ENCODE measurements at places on chromosomes 5 and 9.

GRCh38 chr9:97895211-97895610 lies 27.1 kb downstream of the TRMO start:
- DNase-seq = no peak

- no peak for DNase-seq
Measured at GRCh38 chr5:108654051-108654450, 93.6 kb upstream of the FER start.

DNA sequence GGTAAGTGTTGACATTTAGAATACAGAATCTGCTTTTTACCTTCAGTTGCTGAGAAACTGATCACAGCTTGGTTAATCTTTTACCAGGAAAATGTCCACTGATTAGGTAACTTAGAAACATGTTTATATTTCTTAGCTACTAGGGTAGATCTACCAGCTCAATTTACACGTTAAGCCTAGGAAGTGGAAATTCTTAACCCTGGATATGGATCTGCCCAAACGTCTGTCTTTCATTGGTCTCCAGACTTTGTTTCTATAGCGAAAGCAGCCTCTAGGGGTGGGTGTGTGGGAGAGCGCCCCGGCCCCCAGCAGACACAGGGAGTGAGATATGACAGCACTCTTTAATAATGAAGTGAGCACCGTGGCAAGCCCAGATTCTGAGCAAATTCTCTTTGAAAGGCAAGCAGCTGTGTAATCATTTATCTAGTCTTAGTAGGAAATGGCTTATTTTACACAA lies 141.6 kb upstream of the ZNF608 start:
- DNase-seq = no peak

- no peak for DNase-seq
Measured at GRCh38 chr5:137099651-137100050, 399.5 kb downstream of the SPOCK1 start.

- no peak for DNase-seq
Measured at GRCh38 chr9:79701651-79702050, 129.9 kb downstream of the TLE4 start.

DNA sequence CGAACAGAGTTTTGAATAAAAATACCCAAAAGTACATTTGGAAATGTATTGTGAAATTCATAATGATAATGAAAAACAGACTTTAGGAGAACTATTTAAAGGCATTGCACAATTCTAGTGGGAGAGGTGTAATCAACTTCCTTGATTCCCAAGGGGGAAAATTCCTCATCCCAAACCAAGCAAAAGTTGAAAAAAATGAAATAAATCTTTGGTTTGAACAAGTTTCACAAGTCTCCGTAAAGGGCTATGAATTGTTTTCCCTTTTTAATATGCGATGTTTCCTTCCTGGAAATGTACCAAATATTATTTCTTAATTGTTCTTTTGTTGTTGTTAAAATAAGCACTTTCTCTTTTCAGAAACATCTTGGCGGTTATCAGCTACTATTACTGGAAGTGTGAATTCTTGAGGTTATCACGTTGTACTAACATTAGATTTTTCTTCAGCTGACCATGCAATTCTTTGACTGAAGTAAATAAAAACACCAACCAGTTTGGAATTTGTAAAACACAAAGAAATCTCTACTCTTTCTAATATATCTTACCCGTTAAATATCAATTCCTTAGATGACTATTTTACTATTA lies 59.3 kb downstream of the SVEP1 start:
- no peak for DNase-seq

- no peak for DNase-seq
Measured at GRCh38 chr9:128636024-128636390, 20.6 kb downstream of the DYNC2I2 start.

DNA sequence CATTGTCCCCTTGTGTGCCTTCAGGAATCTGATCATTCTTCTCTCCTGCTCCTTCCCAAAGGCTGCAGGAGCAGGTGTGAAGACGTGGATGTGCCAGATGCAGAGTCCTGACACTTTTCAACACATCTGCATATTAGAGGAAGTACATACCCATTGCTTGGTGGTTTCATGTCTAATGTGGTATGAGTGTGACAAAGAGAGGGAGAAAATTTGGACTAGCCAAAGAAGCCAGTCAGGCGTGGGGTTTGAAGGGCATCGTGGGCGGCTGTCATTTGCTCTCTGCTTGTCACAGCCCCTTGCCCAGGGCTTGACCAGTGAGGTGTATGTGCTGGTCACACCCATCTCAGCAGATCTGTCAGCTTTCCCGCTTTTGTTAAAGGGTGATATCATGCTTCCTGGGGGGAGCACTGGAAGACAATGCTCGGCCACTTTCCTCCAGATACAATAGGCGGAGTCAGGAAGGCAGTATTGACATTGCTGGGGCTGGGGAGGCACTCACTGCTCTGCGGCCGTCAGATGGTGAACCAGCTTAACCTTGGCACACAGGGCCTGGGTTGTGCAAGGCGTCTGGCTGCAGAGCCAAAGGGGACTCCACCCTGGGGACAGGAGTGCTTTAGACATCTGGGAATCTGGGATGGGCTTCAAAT lies 8.6 kb downstream of the TEK start:
- DNase-seq = no peak

DNA sequence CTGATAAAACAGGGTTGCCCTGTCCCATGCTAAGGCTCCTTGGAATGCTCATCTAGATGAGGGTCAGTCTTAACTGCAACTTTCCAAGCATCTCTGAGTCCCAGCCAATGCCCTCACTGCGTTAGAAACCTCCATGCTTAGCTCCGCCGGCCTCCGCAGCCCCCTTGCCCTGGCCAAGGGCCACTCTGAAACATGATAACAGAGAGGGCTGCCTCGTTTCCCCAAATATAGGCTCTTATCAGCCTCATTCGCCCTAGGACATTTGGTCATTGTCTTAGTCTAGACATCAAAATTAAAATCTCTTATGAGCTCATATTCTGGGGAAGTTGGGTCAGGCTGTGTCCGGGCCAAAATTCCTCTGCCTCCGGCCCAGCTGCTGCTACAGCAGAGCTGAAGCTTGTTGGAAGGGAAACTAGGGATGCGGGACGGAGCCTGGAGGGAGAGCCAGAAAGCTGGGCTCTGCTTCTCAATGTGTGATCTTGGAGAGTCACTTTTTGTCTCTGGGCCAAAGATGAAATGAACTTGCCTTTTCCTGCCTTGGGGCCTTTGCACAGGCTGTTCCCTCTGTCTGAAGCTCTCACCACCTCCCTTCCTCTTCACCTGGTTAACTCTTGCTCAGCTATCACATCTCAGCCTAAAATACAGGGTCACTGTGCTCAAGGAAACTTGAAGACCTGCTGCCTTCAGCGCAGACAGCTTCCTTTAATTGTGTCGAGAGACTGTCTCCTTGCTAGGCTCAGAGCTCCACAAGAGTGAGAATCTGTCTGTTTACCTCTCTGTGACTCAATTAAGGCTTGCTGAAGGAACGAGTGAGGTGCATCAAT lies 191.3 kb downstream of the RGS3 start:
- no peak for DNase-seq

DNA sequence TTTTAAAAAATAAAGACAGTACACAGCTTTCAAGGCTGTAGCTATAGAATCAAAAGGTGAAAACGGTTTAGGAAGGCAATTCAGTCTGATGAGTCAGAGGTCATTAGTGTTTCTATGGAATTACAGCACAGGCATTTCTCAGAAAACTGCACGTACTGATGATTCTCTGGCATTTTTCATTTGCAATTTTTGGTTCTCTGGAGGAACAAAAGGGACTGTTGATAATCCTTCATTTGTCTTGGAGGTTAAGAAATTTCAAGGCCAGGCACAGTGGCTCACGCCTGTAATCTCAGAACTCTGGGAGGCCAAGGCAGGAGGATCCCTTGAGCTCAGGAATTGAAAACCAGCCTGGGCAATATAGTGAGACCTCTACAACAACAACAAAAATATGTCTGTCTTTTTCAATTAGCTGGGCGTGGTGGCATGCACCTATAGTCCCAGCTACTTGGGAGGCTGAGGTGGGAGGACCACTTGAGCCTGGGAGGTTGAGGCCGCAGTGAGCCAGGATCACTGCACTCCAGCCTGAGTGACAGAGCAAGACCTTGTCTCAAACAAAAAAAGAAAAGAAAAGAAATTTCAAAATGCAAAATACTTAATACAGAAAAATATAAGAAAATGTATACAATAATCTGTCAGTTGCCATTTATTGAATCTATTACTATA lies 27.3 kb downstream of the NR6A1 start:
- no peak for DNase-seq

DNA sequence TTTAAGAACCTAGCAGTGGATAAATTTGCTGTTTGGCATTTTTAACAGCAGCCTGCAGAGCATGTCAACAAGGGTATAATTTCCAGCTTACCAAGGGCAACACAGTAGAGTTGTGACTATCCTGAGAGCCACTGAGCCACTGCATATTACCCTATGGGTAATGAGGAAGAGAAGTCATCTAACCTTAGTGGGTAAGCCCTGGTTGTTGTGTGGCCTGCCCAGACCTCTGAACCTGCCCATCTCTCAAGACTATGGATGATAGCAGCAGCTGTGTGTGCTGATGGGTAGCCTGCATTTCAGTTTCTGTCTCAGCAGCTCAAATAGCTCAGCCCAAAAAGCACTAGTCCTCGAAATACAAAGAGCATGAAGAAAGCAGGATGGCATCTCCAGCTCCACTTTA lies 56.1 kb upstream of the PIP5K1B start:
- no peak for DNase-seq

- no peak for DNase-seq
Measured at GRCh38 chr5:28430565-28431178, 1392.3 kb upstream of the CDH9 start.

DNA sequence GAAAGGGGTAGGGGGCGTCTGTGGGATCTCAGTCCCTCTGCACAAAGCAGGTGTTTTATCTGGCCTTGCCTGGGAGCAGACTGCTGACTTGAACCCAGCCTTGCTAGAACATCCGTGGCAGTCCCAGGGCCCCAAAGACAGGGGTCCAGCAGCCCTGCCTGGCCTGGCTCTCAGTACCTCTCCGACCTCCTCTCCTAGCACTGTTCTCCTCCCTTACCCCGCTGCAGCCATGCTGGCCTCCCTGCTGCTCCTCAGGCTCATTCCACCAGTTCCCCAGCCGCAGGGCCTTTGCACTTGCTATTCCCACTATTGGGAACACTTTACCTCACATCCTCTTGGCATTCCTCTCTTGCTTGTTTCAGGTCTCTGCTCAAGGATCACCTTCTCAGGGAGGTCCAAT lies 45.2 kb downstream of the DUSP1 start:
- no peak for DNase-seq

- DNase-seq = no peak
Measured at GRCh38 chr5:134430001-134430569, 18.4 kb upstream of the CDKN2AIPNL start.

DNA sequence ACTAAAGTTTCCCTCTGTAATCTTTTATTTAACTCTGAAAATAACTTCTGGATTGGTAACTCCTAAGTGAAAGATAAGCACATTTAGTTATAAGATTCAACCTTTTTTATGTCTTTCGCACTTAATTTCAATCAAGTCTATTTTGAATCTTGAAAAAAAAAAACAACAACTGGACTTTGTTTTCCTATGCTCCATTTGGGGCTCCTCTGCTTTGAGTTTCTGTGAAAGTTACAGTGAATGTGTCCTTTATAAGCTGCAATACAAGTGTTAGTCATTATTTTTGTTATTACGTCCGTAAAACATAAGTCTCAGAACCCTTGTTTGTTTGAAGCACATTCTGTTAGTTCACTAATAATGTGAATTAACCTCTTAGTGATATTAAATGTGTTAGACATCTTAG lies 276.8 kb downstream of the ADAMTS6 start:
- DNase-seq = no peak

- no peak for DNase-seq
Measured at GRCh38 chr9:81771571-81771970, 82.2 kb upstream of the TLE1 start.

DNA sequence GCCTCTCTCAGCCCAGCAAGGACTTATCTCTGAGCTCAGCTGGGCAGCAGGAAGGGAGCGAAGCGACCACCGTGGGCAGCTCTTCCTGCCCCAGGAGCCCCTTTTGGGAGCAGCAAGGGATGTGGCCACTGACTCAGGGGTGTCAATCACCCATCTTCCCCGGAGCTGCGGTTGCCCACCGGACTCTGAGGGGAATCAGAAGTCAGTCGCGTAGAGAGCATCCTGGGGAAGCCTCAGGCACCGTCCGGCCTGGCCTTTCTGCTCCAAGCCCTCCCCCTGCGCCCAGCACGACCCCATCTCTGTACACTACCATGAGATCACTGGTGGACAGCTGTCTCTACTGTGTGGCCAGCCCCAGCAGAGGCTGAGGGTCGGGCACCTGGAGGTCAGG lies 24.6 kb downstream of the GFI1B start:
- DNase-seq = no peak

DNA sequence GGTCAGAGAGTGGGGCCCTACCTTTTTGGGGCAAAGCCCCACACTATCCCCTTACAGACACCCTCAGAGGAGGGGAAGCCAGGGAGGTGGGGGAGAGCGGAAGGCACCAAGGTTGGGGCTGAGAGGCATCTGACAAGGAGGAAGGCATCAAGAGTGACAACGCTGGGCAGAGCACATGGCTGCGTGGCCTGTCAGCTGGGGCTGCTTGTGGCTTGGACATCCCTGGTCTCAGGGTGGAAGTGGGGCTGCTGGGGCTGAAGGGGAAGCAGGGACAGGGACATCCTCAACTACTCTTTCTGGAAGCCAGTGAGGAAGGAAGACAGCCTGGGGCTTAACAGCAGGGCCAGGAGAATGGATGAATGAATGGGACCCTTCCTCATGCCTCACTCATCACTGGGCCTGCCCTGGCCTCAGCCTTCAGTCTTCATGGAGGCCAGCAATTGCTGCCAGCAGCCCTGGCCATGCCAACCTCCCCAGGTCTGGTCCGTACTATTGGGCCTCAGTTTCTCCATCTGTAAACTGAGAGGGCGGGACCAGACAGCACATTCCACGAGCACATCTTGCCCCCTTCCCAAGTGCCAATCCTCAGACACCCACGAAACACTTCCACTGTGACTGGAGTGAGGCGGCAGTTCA lies 993 bp upstream of the RALGDS start:
- DNase-seq = no peak

GRCh38 chr5:135245521-135246499 lies 153.2 kb downstream of the MACROH2A1 start:
- DNase-seq = no peak

GRCh38 chr9:113593682-113594281 lies 130.3 kb downstream of the RGS3 start:
- peak; percentile 82 for DNase-seq

- no peak for DNase-seq
Measured at GRCh38 chr9:33939924-33940874, 108.5 kb downstream of the UBAP2 start.

DNA sequence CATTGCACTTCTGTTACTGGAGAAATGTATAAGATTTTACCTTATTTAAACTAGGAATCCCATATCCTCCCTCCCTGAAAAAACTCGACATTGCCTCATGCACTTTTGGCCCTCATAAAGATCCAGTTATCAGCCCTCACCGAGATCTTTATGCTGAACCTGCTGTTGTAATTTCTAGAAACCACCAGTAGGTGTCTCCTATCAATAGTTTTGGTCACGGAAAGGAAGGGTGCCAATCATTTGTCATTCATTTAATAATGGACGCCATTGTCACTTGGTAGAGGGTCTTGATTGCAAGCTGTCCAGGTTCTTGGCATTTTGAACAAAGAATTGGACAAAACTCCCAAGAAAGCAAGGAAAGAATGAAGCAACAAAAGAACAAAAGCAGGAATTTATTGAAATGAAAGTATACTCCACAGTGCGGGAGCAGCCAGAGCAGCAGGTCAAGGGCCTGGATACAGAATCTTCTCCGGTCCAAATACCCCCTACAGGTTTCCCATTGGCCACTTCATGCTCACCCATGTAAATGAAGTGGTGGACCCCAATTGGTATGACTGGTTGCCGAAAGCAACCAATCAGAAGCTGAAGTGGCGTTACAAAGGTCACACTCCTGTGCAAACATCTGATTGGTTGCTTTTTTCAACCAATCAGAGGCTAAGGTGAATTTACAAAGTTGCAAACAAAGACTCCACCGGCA lies 524.3 kb downstream of the PSAT1 start:
- DNase-seq = no peak

- no peak for DNase-seq
Measured at GRCh38 chr9:4558371-4558998, 68.2 kb downstream of the SLC1A1 start.
